ENCODE measurements at places on chromosomes 1 and 21.
A peak's percentile ranks its signal among the peaks of the same experiment; 100 is the strongest.

- DNase-seq, result no peak
Observed at GRCh38 chr21:31262728-31263127, 81.3 kb downstream of the TIAM1 start.

DNA sequence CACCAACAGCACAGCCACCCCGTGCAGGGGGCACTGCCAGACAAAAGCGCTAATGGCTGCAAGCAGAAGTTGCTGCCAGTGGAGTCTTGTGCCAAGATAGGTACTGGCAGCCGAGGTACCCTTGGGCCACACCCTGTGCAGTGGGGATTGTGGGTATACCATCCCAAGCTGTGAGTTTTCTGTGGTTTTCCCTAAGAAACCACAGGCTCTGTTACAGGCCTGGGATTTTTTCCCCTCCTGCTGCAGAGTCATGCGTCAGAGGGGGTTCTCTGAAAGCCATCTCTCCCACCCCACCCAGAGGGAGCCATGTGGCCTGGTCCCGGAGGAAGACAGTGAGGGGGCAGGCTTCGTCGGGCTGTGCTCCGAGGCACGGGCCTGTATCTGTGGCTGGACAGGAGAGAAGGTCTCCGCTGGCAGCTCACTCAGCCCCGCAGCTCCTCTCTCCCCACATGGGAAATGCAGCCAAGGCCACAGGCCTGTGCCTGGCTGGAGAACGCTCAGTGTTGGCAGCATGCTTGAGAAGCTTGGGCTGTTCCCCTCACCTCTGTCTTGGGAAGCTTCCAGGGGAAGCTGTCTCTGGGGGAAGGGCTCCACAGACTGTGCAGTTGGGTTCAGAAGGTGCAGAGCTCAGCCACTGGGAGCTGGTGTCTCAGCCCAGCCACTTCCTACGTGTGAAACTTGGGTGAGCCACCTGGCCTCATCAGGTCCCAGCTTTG is 42.5 kb downstream of the NEK2 start:
- DNase-seq, result peak; percentile 83

DNA sequence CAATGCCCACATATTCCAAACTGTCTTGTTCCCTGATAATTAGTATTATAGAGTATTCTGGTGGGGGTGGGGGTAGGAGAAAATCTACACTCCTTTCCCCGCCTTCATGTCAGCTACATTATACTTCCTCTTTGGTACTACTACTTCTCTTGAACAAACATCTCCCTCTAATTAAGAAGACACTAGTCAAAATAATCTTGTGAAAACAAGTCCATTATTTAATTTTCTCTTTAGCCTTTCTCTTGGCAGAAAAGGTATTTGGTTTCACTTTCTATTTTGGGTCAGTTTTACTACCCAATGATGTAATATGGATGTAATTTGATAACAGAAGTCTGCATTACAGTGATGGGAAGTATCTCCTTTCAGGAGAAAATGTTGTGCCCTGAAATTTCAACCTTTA is 22.5 kb downstream of the NTMT2 start:
- DNase-seq, result peak; percentile 77

DNA sequence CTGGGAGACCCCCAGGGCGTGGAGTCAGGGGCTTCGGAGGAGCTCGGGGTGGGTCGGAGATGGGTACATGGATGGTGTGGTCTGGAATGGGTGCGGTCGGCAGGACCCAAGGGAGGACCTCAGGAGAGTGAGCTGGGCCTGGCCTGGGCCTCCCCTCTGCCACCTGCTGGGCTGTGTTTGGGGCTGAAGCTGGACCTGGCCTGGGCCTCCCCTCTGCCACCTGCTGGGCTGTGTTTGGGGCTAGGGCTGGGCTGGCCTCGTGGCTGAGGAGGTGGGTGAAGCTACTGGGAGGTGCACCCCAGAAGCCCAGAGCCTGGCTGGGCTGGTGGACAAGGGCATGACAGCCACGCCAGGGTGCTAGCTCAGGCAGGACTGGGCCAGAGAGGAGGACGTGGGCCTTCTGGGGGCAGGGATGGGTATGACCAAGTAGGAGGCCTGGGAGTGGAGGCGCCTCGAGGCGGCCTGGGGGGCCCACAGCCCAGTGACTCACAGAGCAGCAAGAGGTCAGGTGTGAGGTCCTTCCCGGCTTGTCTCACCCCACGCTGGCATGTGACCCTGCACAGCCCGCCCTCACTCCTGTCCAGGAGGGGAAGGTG is 14.5 kb downstream of the SAMD11 start:
- DNase-seq, result peak; percentile 42

GRCh38 chr1:246674049-246674448 is 50.2 kb upstream of the SCCPDH start:
- no peak for DNase-seq

Data from fibroblast of villous mesenchyme (primary cell).